ENCODE measurements at places on chromosomes 16 and 17.

DNA sequence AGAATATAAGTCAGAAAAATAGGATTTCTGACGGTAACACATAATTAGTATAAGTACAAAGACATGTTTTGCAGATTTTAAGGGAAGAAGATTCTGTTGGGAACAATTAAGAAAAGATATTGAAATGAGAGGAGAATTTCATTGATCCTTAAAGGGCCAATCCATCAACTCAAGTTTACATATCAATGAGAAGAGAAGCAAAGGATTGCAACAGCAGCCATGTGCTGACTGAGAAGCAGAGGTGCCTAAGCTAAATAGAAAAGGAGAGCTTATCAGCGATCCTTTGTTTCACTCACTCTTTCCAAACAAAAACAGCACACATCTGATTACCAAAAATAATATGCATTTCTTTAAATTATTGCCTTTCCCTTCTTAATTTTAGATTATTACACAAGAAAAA lies 94.6 kb downstream of the ITFG1 start:
- no peak for DNase-seq

DNA sequence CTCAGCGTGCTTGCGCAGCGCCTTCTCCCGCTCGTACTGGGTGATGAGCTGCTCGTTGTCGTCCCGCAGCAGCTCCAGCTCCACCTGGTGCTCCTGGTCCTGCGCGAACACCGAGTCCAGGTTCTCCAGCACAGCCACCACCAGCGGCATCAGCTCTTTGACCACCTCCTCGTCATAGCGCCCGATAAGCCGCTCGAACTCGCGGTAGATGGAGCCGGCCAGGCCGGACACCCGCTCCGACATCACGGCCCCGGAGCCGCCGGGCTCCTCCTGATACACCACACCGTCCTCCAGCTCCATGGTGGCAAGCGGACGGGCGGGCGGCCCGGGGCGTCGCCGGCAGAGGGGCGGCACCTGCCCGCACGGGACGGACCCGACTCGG lies 320 bp downstream of the SPAG9 start:
- DNase-seq: no peak

DNA sequence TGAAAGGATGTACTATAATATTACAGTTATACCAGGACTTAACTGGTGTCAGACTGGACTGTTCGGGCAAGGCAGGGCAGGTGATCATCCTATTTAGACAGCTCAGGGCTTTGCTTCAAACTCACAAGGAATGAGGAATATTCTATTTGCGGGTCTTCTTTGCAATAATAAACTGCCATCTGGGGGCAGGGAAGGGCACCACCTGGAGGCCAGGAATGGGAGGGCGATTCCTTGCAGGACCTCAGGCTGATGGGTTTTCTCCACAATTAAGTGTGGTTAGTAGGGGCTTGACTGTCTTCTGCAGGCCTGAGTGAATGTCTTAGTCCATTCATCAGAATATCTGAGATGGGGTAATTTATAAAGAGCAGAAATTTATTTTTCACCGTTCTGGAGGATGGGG lies 424.1 kb downstream of the CA10 start:
- no peak for DNase-seq

DNA sequence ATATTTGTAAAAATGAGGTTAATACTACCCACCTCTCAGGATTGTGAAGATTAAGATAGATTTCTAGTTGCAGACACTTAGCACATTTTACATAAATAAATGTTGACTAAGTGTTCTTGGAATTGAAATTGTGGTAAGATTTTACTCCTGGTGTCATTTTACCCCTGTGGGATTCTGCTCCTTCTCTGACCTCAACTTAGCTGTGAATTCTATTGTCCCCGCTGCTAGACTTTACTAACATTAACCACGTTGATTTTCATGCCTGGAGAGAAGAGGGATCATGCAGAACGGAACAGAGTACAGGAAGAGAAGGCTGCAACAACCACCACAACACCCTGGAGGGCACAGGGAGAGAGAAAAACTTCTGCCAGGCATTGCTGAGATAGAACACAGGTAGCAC lies 2.1 kb upstream of the TOM1L1 start:
- DNase-seq: no peak

- DNase-seq: no peak
Measured at GRCh38 chr17:43599835-43600234, 53.7 kb upstream of the ETV4 start.

DNA sequence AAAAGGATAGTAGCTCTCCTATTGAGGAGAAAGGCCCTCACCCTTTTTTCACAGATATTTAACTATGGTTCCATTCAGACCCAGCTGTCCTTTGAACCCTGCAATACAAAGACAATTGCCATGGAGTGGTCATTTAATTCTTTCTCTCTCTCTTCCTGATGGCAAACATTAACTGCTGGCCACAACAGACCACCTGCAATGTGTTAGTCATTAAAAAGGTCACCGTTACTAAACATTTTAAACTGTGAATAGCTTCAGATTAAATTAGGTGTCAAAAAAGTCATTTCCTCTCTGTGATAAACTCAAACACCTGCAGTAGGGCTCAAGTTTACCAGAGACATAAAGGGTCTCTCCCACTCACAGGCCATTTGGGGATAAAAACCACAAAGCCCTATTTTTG lies 697.2 kb downstream of the TOX3 start:
- no peak for DNase-seq

GRCh38 chr17:43014649-43015542 lies 7.3 kb downstream of the VAT1 start:
- no peak for DNase-seq

GRCh38 chr17:50692448-50693035 lies 15.2 kb downstream of the ANKRD40 start:
- DNase-seq: no peak

GRCh38 chr16:27706866-27707685 lies 157.1 kb downstream of the KATNIP start:
- DNase-seq: no peak

- no peak for DNase-seq
Measured at GRCh38 chr16:58365623-58366022, 26.6 kb upstream of the GINS3 start.

GRCh38 chr16:87474566-87474996 lies 18.2 kb downstream of the ZCCHC14 start:
- no peak for DNase-seq

DNA sequence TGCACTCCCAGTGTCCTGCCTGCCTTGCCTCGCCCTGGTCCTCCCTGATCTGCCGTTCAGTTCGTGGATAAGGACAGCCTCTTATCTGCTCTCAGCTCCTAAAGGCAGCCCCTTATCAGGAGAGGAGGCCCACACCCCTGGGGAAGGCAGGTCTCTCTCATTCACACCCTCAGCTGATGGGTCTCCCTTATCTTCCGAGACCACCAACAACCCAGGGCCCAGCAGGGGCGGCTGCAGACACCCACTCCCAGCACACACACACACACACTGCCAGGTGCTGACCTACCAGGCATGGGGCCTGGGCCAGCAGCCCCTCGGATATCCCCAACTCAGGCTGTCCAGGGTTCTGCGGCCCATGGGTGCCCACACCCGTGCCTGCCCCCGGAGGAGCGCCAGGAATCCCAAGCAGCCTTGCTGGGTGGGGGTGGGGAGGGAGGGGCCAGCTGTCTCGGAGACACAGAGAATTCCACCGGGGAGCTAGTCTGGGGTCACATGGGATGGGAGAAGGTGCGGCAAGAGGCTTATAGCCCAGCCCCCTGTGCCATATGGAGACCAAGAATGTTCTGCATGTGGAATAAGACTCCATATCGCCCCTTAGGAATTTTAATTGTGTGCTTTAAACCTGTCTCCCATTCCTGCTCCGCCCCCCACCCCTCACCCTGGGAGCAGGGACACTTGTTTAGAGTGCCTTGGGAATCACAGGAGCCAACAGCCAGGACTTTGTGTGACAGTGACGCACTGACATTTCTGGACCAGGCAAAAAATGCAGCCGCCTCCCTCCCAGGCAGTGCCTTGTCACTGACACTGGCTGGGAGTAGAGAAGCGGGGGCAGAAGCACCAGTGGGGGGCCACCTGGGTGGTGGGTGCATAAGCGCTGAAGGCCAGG lies 41.9 kb upstream of the EMP2 start:
- no peak for DNase-seq

DNA sequence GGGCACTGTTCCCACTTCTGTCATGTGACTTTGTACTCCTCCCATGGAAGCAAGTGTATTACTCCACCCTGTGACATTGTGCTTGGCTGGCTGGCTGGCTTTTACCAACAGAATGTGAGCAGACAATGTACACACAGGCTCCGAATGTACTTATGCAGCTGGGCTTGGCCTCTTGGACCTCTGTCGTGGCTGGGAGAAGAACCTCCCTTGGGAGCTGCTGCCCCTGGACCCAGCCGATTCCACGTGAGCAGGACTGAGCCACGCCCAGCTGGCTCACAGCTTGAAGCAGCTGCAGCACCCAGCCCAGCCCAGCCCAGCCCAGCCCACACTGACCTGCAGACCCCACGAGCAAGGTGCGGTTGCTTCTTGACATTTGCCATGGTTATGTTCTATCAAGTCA lies 177.5 kb downstream of the RBFOX3 start:
- no peak for DNase-seq

GRCh38 chr17:76384987-76385891 lies 830 bp downstream of the SPHK1 start:
- no peak for DNase-seq

DNA sequence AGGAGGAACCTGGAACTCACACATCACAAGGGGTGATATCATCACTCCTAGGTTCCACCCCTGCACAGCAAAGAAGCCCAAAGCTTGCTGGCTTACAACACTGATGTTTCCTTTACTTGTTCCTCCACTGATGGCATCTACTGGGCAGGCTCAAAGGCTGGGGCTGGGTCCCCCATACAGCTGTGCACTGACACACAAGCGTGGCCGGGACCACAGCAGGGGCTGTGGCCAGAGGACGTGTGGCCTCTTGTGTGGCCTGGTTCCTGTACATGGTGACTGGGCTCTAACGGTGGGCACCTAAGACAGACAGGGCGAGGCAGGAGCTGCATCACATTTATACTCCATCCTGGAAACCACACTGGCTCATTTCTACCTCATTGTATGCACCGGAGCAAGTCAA lies 264.4 kb upstream of the FOXF1 start:
- no peak for DNase-seq

- DNase-seq: no peak
Measured at GRCh38 chr17:66643815-66644710, 190.9 kb upstream of the CACNG5 start.

- DNase-seq: no peak
Measured at GRCh38 chr16:84768061-84768807, 51.6 kb upstream of the CRISPLD2 start.

- DNase-seq: no peak
Measured at GRCh38 chr17:34166352-34166751, 88.7 kb upstream of the CCL2 start.

DNA sequence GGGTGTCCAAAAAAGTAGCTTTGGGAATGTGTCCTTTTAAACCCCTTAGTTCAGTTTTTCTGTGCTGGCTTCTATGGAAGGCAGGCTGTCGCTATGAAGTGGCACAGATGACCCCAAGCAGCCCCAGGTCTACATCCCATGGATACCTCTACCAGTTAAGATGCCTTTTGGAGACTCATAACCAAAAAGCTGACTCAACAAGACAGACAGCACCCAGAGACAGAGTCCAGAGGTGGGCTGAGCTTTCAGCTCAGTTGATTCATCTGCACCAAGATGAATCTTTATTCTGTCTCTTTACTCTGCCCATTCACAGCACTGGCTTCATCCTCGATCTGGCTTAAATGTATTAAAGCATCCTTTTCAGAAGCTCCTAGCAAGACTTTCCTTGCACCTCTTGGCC lies 29.8 kb upstream of the RBBP6 start:
- no peak for DNase-seq

- DNase-seq: no peak
Measured at GRCh38 chr16:83942074-83942473, 11.0 kb upstream of the OSGIN1 start.

DNA sequence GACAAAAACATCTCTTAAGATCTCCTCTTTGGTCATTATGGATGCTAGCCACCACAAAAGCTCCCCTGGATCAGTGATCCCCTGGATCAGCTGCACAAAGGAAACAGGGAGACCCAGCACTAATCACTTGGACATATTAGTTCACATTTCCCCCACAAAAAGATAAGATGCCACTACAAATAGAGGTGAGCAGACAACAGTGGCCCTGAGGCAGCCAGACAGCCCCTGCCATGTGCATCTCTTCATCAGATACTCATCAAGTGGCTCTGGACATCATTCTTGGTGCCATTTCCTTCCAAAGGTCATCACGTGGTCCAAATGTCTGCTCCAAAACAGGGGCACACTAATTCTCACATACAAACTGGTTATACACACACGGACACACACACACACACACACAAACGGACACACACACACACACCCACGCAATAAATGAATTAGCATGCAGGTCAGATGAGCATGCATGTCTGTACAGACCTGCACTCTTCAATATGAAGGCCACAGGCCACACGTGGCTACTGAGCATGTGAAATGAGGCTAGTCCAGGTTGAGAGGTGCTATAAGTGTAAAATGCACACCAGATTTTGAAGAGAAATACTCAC lies 4.1 kb downstream of the USP36 start:
- DNase-seq: no peak

DNA sequence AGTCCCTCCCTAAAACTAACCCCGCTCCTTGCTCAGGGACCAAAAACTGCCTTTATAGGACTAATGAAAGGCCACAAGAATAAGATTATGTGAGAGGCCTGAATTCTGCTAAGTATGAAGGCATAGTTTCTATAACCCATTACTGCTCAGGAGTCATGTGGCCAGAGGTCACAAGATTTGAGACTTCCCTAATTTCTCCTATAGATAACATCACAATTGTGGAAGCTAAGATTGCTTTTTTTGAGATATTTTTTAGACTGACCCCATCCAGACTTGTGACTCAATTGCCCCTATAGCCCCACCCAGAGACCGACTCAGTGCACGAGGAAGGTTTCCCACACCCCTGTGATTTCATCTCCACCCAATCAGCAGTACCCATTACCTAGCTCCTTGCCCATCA lies 504.1 kb upstream of the GOT2 start:
- DNase-seq: no peak

- no peak for DNase-seq
Measured at GRCh38 chr17:67376415-67376736, 705 bp upstream of the PITPNC1 start.

DNA sequence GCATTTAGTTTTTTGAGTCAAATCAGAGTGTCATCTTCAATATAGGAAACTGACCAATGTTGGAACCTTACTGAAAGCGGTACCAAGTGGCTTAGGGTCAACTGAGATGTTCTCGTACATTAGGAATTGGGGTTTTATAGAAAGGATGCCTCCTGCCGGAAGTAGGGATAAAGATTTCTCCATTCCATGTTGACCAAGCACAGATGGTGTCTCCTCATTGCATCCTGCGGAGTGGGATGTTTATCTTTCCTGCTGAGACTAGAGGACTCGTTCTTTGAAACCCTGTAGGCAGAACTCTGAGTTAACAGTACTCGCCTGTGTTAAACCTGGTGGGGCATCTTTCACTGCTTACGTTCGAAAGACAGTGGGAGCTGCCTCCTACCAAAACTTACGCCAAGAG lies 1.4 kb downstream of the SHISA6 start:
- no peak for DNase-seq

GRCh38 chr16:35749253-35750141 lies 2290.1 kb downstream of the TP53TG3F start:
- DNase-seq: no peak
